Liver (tissue), 10 donors: ENCODE measurements at places on chromosomes 3 and 15. TPM values are rescaled to one million over a fixed set of nuclear protein-coding genes. Genes with fewer than 3 reads are reported as not detected.

Gene KBTBD13
- polyA plus RNA-seq: not detected

Gene LAMB2
- polyA plus RNA-seq: 87.6 TPM

Gene SUCNR1
- polyA plus RNA-seq: 1.3 TPM

Gene NEIL1
- polyA plus RNA-seq: 23.8 TPM

Gene BNC1
- polyA plus RNA-seq: not detected

Gene GOLGA6L2
- not detected for polyA plus RNA-seq

Gene RGMA
- polyA plus RNA-seq: 0.15 TPM

Gene NTRK3
- 0.21 TPM for polyA plus RNA-seq

Gene GPR149
- polyA plus RNA-seq: not detected

Gene RARRES1
- polyA plus RNA-seq: 3.2 TPM

Gene SLC24A5
- not detected for polyA plus RNA-seq

Gene DUOXA2
- 0.07 TPM for polyA plus RNA-seq

Gene WDR48
- polyA plus RNA-seq: 10.2 TPM

Gene LRRC49
- polyA plus RNA-seq: 0.20 TPM

Gene FOXL2
- polyA plus RNA-seq: not detected

Gene P2RY1
- 0.54 TPM for polyA plus RNA-seq

Gene CALML4
- 6.8 TPM for polyA plus RNA-seq

Gene ASTE1
- polyA plus RNA-seq: 5.7 TPM

Gene SELENOT
- polyA plus RNA-seq: 80.8 TPM

Gene PLAAT1
- polyA plus RNA-seq: 0.12 TPM

Gene SLC27A2
- polyA plus RNA-seq: 331 TPM

Gene CASR
- 0.29 TPM for polyA plus RNA-seq

Gene CYP1A2
- 21.8 TPM for polyA plus RNA-seq

Gene PARP15
- polyA plus RNA-seq: 0.28 TPM
